Activated T-cell treated with anti-CD3 and anti-CD28 coated beads, Interleukin-2, amount 50 U/mL, for 48 hours (primary cell): ENCODE measurements at places on chromosomes 2 and 18.

DNA sequence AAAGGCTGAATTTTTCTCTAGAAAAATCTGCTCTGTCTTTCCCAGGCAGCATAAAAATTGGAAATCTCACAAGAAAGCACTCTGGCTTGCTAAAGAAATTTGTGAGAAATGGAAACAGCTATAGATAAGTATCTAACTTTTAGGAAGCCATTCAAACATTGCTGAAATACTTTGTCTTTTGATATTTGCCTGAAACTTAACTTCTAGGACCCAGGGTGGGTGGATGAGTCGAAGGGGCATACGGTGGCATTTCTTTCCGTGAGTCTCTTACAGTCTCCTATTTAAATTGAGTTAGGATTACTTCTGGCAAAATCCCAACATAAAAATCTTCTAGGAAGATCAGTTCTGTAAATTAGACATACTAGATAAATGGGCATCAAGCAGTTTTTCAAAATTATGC is 532 bp upstream of the COL3A1 start:
- DNase-seq: no peak

DNA sequence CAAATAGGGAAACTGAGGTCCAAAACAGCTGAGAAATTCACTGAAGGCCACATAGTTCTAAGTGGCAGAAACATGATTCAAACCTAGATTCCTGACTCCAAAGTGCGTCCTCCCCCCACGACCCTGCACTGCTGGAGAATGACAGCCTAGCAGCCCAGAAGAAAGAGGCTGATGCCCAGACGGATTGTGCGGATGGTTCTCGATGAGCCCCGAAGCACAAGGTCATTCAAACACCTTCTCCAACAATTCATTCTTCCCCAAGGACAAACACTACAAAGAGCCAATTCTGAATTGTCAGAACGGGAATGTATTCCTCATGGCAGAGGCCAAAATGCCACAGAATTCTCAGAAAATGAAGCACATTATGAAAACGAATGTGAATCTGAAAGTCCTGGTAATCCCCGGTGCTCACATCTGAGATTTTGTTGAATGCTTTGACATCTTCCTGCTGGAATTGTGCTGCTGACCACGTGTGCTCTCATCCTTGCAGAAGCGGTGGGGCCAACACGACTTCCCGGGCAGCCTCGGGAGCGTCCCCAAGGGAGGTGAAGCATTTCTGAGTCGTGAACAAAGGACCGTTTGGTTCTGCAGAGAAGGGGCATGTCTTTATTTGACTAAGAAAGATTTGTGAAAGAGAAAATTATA is 337.0 kb downstream of the EIPR1 start:
- no peak for DNase-seq

DNA sequence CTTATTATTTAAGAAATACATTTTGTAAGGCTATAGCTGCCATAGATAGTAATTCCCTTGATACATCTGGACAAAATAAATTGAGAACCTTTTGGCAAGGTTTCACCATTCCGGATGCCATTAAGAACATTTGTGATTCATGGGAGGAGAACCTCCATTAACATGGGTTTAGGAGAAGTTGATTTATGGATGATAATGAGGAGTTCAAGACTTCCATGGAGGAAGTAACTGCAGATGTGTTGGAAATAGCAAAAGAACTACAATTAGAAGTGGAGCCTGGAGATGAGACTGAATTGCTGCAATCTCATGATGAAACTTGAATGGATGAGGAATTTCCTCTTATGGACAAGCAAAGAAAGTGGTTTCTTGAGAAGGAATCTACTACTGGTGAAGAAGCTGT is 17.3 kb downstream of the PHLPP1 start:
- no peak for DNase-seq

DNA sequence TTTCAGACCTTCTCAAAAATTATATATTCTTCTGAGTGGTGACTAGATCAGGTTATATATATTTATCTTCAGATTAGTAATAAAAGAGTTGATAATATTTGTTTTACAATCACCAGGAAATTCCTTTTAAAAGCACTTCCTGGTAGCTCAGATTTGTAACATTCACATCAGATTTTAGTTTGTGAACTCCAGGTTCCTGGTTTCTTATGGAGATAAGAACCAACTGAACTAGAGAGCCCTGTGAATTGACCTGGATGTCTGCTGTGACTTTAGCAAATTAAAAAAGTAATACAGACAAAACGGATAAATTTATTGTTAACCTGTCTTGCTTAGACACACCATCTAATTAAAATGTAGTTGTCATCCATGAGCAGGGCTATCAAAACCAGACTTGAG is 868.7 kb downstream of the BCL11A start:
- DNase-seq: no peak

DNA sequence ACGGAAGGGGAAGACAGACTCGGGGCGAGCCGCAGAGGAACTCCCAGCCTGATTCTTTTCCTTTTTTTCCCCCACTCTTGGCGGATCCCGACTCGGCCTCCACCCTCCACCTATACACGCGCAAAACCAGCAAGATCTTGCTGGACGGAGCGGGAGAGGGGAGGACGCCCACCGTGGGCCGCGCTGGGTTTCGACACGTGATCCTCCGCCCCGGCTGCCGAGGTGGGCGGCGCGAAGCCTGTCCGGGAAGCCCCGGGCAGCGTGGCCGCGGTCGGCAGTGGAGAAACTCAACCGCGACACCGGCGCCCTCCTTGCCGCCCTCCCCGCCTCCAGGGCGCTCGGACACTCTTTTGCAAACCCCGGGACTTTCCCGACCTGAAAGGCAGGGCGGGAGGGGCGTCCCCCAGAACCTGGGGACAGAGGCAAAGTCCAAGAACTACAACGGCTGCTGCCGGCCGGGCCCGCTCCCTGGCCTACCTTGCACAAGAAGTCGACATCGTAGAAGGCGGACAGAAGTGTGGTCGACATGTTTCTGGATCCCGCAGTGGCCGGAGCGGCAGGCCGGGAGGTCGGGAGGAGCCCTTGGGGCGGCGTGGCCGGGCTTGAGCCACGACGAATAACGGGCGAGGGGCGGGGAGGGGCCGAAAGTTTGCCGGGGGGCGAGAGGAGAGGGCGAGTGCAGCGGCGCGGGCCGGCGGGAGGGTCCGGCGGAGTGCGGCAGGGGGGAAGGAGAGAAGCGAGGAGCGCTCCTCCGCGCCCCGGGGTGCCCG is 433 bp downstream of the ZFP36L2 start:
- DNase-seq: peak; percentile 82

DNA sequence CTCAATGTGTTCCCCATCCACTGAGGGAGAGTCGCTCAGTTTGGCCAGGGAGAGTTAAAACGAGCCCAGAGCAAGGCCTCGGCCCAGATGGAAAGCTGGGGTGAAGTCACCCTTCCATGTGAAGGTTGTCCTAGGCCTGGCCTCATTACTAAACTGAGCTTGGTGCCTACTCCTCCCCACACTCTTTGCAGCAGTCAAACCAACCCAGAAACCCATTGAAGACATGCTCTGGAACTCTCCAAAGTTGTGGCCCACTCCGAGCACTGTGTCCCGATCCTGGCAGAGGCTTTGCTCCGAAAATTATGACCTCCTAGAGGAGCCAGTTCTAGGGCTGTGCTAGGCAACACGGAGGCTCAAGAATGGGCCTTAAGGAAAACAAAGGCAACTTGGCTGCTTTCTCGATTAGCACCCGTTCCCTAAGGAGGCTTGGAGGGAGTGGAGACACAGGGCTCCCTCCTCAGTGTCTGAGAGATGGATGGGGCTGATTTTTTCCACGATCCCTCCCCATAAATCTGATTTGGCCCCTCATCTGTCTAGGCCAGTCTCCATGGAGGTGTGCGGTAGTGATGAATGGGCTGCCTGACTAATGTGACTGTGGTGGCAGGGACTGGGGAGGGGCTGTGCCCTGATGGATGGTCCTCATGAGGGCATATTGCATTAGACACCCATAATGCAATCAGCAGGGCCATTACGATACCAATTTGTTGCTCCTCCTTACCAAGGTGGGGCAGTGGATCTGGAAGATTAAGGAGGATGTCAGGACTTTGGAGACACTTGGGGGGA is 11.7 kb upstream of the CYP26B1 start:
- no peak for DNase-seq

- DNase-seq: no peak
Measured at GRCh38 chr18:11290786-11291185, 141.4 kb upstream of the PIEZO2 start.

- DNase-seq: no peak
Measured at GRCh38 chr2:156401861-156402260, 34.3 kb upstream of the GPD2 start.

DNA sequence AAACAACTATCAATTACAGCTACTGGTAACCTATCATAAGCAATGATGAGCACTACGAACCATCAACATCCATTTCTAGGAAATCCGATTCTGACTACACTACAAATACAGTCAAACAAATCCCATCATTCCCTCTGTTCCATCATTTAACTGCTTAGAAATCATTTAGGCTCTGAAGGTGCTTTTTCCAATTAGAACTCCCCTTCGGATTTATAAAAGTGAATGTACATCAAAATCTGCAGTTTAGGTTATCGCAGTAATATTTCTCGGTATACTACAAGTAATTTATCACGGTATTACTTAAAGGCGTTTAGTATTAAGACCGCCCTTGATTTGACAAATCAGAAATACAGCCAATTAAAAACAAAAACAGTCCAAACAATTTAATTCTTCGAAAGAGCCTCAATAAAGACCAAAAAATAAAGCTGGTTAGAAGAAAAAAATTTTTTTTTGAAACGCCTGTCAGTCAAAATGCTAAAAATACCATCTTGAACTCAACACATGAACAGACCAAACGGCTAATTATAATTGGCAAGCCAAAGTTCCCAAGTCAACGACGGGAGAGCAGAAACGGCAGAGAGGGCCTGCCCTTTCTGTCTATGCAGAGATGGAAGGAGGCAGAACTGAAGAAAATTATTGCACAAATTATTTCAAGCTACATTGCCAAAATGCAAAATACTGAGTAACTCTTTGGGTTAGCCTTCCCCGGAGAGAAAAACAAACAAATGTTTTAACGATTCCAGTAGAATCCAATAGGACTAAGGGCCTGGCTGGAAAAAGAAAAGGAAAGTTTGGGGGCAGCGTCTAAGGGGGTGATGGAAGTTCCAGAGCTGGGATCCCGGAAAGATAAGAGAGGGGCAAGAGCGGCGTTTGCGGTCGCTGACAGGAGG is 1.2 kb downstream of the VPS54 start:
- DNase-seq: no peak

GRCh38 chr18:58373481-58373880 is 255.4 kb downstream of the ALPK2 start:
- no peak for DNase-seq

- no peak for DNase-seq
Measured at GRCh38 chr18:31774962-31775361, 14.3 kb upstream of the SLC25A52 start.

GRCh38 chr18:39618265-39619003 is 2052.8 kb upstream of the CELF4 start:
- DNase-seq: no peak

- DNase-seq: peak; percentile 40
Measured at GRCh38 chr2:216690853-216691741, 4.3 kb downstream of the IGFBP5 start.

- DNase-seq: no peak
Measured at GRCh38 chr2:64234150-64234549, 89.9 kb upstream of the PELI1 start.

DNA sequence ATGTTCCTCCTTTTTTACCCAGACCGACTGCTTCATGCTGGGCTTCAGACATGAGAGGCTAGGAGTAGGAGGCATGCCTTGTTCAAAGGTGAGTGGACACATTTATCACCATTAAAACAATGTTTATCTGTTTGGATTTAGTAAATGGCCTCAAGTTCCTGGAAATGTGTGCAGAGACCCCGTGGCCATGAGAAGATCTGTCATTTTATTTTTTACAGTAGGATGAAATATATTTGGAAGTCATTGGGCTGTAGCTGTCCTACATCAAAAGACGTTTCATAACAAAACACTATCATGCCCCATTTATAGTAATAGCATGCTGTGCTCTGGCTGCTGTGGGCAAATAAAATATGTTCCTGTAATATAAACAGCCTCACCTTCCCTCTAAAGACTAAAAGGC is 403.9 kb upstream of the TNP1 start:
- no peak for DNase-seq

GRCh38 chr2:191959209-191959608 is 112.3 kb upstream of the CAVIN2 start:
- no peak for DNase-seq

DNA sequence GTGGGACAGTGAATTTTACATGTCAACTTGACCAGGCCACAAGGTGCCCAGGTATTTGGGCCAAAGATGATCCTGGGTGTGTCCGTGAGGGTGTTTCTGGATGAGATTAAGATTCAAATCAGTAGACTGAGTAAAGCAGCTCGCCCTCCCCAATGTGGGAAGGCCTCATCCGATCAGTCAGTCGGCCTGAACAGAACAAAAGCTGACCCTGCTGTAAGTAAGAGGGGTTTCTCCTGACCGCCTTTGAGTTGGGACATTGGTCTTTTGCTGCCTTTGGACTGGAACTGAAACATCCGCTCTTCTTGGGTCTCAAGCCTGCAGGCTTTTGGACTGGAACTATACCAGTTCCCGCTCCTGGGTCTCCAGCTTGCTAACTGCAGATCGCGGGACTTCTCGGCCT is 233.3 kb downstream of the KLHL29 start:
- no peak for DNase-seq

DNA sequence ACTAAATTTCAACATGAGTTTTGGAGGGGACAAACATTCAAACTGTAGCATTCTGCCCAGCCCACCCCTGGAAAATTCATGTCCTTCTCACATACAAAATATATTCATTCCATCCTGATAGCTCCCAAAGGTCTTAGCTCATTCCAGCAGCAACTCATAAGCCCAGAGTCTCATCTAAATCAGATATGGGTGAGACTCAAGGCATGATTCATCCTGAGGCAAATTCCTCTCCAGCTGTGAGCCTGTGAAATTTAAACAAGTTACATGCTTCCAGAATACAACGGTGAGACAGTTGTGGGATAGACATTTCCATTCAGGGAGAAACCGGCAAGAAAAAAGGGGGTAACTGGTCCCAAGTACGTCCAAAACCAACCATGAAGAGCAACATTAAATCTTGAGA is 43.5 kb upstream of the FAHD2A start:
- DNase-seq: no peak

- no peak for DNase-seq
Measured at GRCh38 chr2:132503701-132504100, 87.1 kb downstream of the GPR39 start.

DNA sequence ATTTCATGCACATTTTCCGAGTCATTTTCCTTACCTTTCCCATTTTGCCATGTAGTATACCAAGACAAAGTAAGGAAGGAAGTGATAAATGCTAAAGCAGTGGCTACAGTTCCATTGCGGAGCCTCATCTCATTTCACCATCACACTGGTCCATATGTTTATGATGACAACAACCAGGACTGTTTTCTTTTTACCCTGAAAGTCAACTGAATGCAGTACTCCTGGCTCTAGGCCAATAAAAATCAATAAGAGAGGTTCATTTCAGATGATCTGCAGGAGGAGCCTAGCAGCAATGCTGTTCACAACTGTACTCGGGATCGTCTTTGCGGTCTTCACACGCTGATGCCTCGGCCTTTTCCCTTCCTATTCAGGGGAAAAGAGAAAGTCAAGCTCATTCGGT is 4.7 kb downstream of the MGAT4A start:
- no peak for DNase-seq
